ENCODE measurements at places on chromosomes 4 and X. TPM values are rescaled to one million over a fixed set of nuclear protein-coding genes. Genes with fewer than 3 reads are reported as not detected.

DNA sequence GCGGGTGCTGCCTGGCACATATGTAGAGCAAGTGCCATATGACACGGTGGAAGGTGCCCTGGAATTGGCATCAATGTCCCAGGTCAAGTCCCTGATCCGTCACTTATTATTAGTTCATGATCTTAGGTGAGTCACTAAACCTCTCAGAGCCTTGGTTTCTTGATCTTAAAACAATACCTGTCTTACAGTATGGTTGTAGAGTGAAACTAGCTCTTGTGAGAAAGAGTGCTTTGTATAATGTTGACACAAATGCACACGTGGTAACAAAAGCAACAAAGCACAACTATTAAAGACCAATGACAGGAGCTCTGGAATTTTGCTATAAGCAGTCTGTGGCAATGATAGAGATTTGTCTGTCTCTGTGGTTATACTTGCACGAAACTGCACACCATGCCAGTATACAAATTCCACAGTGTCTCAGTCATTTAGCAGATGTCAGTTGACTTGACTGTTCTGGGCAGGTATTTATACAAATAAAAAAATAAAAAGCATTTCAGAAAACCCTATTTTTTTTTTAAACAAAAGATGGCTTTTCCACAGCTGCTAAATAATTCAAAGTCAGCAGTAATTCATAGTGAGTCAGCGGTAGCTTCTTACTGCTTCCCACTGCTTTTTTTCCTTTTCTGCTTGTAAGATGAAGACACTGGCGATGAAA, 19.7 kb upstream of the ACSL1 start:
- H3K27me3 ChIP-seq = peaks cover 11% of the 10 kb centered on the region
- H3K36me3 ChIP-seq = no peaks in the 10 kb centered on the region
- H3K4me1 ChIP-seq = peaks cover 16% of the 10 kb centered on the region
- DNase-seq = no peak
- no peak overlapping the region for H3K27ac ChIP-seq

- H3K4me1 ChIP-seq = no peaks in the 10 kb centered on the region
- no peak overlapping the region for H3K4me3 ChIP-seq
- no peaks in the 10 kb centered on the region for H3K36me3 ChIP-seq
- no peaks in the 10 kb centered on the region for H3K27me3 ChIP-seq
- DNase-seq = no peak
Observed at GRCh38 chr4:14583331-14583730, 418.9 kb upstream of the CPEB2 start.

GRCh38 chrX:8946563-8946962, 87.4 kb downstream of the FAM9B start:
- no peak overlapping the region for H3K27ac ChIP-seq
- H3K36me3 ChIP-seq = no peaks in the 10 kb centered on the region
- peaks cover 4% of the 10 kb centered on the region for H3K27me3 ChIP-seq
- no peaks in the 10 kb centered on the region for H3K4me1 ChIP-seq

GRCh38 chrX:9493936-9494335, 29.1 kb downstream of the TBL1X start:
- peaks cover 5% of the 10 kb centered on the region for H3K36me3 ChIP-seq
- peaks cover 13% of the 10 kb centered on the region for H3K4me1 ChIP-seq
- no peak overlapping the region for H3K27ac ChIP-seq

The ADGRG2 gene
- not detected for total RNA-seq

The SMARCA1 gene
- total RNA-seq = 0.10 TPM

- H3K27ac ChIP-seq = no peak overlapping the region
- peak; percentile 74 for DNase-seq
- no peak overlapping the region for H3K4me3 ChIP-seq
- peaks cover 21% of the 10 kb centered on the region for H3K27me3 ChIP-seq
Observed at GRCh38 chr4:56261027-56261426, 126.3 kb downstream of the AASDH start.
